Retina (tissue), 1 donor: ENCODE measurements at places on chromosomes 7 and 10.

- no peak for DNase-seq
Observed at GRCh38 chr7:47366211-47366610, 215.7 kb downstream of the TNS3 start.

GRCh38 chr7:80324032-80324431 is 187.8 kb downstream of the GNAT3 start:
- no peak for DNase-seq

GRCh38 chr7:126449611-126450268 is 803.0 kb downstream of the GRM8 start:
- no peak for DNase-seq

- no peak for DNase-seq
Observed at GRCh38 chr10:102421507-102421756, 796 bp downstream of the FBXL15 start.

GRCh38 chr10:110083884-110084283 is 76.1 kb downstream of the ADD3 start:
- DNase-seq = no peak

DNA sequence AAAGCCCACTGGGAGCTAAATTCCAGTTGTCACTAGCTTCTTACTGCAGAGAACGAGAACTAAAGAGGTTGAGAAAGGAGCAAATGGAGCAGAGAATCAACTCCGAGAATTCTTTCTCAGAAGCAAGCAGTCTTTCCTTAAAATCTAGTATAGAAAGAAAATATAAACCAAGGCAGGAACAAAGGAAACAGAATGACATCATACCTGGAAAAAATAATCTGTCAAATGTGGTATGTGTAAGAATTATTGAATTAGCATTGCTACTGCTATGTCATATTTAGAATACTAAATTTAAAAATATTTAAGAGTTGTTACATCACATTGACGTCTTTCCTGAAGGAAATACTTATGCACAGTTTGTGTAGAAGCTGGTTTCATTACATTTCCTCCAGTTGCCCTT is 4.3 kb downstream of the SLF2 start:
- DNase-seq = no peak

- no peak for DNase-seq
Observed at GRCh38 chr7:33610918-33611317, 294.4 kb upstream of the BMPER start.

DNA sequence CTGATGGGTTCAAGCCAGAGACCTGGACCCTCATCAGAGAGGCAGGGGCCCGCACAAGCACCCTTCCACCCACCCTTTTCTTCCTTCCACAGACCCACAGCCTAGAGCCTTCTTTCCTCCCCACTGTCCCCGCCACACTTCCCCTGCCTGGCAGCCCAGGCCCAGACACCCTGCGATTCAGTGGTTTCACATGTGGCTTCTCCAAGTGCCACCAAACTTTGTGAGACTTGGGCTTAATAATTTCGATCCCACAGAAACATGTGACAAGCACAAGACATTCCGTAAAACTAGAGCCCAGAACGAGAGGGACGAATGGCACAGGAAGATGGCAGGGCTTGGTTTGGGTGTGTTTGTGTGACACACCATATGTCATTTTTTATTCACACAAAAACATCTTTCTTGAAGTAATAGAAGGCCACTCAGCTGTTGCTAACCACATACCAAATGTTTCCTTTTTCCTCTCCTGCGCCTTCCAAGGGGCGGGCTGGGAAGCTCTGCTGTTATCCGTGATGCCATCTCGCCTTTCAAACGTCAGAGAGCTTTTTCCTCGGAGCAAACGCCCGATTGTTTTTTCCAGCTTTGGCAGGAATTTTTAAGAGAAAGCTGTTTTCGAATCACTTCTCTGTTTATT is 162.9 kb downstream of the GRK5 start:
- DNase-seq = no peak

- no peak for DNase-seq
Observed at GRCh38 chr10:129694184-129694583, 227.1 kb downstream of the MGMT start.

- DNase-seq = no peak
Observed at GRCh38 chr10:3137958-3138726, 34.4 kb downstream of the PITRM1 start.
